GM13977 (cell line): ENCODE measurements at places on chromosomes 3 and 15.
A peak's percentile ranks its signal among the peaks of the same experiment; 100 is the strongest.

- peak; percentile 49 for DNase-seq
Measured at GRCh38 chr15:67835297-67836133, 4.3 kb downstream of the RNU6-1 start.

DNA sequence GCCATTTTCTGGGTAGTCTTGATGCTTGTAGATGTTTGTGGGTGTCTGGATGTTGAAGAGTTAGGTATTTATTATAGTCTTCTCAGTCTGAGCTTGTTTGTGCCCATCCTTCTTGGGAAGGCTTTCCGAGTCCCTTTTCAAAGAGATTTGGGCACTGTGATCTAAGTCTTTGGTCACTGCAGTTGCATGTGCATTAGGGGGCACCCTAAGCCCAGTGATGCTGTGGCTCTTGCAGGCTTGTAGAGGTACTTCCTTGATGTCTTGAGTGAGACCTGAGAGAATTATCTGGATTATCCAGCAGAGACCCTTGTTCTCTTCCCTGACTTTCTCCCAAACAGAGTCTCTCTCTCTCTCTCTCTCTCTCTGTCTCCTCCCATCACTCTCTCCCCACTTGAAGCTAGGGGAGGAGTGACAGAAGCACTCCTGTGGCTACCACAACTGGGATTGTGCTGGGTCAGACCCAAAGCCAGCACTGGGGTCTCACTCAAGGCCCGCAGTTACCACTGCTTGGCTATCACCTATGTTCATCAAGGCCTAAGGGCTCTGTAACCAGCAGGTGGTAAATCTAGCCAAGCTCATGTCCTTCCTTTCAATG lies 68.5 kb downstream of the TMCO5A start:
- peak; percentile 37 for DNase-seq

- DNase-seq = no peak
Measured at GRCh38 chr15:29774900-29775299, 47.4 kb downstream of the TJP1 start.

- DNase-seq = no peak
Measured at GRCh38 chr3:97138914-97139541, 324.6 kb downstream of the EPHA6 start.

DNA sequence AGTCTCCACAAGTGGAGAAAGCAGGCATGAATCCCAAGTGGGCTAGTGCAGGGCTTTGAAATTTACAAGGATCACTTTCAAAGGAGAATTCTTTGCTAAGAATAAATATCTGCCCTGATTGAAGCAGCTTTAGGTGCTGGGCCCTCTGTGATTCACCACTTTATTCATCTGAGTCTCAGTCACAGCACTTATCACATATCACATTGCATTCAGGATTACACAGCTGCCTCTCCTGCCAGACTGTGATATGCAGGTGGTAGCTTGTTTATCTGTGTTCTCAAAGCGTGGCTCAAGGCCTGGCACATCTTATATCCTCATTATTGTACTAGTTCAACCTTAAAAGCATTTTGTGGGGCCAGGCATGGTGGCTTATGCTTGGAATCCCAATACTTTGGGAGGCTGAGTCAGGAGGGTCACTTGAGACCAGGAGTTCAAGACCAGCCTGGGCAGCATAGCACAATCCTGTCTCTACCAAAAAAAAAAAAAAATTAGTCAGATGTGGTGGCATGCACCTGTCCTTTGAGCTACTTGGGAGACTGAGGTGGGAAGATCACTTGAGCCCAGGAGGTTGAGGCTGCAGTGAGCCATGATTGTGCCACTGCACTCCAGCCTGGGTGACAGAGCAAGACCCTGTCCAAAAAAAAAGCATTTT lies 156.9 kb upstream of the EIF1B start:
- no peak for DNase-seq

DNA sequence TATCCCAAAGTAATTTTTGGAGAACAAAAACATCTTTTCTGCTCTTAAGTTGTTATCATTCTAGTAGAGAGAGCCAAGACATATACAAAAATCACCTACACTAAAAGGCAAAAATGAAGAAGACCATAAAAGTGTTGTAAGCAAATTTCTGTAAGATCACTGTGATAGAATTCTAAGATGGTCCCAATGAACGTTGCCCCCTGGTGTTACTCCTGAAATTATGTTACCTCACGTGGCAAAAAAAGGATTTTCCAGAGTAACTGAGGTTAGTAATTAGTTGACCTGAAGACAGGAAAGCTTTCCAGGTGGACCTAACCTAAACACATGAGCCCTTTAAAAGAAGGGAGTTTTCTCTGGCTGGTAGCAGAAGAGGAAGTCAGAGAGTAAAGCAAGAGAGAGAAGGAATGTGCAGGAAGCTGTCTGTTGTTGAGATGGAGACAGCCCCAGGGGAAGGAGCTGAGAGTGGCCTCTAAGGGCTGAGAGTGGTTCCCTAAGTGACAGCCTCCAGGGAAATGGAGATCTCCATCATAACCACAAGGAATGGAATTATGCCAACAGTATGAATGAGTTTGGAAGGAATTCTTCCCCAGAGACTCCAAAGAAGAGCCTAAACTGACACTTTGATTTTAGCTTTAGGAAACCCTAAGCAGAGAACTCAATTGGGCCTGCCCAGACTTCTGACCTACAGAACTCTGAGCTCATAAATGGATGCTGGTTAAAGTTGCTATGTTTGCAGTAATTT lies 205.9 kb downstream of the CD47 start:
- DNase-seq = no peak

- DNase-seq = no peak
Measured at GRCh38 chr3:63874769-63875168, 11.1 kb downstream of the ATXN7 start.

DNA sequence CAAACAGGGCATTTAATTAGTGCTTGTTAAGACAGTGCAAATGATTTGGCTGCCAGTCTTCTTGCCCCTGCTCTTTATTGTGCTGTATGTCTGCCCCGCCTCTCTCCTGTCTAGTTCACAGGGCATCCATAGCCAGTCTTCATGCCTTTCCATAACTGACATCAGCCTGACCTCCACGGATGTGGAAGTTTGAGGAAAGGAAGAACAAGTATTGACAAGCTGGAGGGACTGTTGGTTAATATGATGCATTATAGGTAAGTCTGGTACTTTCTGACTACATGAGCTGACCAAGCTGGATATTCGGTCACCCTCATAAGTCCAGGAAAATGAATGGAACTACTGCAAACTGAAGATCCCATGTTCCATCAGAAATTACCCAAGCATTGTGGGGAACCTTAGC lies 325.9 kb downstream of the TIGIT start:
- DNase-seq = no peak

- DNase-seq = peak; percentile 22
Measured at GRCh38 chr3:40169983-40170382, 139.5 kb upstream of the EIF1B start.

DNA sequence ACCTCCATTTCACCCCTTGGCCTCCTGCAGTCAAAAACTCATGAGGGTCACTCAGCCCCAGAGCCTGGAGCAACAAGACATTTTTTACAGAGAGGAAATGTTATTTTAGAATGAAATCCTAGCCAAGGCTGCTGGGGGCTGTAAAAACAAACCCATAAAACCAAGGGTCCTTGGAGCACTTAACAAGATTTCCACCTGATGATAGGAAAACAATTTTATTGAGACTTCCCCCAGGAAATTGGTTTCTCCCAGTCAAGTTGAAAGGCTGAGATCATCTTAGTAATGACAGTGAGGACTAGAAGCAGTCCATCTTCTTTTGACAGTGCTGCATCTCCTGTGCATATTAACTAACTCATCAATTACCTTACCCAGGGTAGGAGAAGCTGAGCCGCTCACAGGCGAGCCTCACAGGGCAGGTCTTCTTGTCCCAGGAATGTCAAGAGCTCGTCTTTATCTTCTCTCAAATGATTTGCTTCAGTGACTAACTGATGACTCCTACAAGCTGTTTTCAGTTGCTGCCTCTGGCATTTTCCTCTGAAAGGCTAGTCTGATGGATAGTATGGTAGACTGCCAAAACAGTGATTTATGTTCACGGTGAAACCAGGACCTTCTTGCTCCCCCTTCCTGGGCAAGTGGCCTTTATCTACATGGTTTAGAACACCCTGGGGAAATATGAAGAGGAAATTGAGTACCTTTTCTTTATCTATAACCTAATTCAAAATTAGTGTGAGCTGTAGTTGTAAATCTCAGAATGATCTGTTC lies 34.6 kb upstream of the AEN start:
- no peak for DNase-seq

DNA sequence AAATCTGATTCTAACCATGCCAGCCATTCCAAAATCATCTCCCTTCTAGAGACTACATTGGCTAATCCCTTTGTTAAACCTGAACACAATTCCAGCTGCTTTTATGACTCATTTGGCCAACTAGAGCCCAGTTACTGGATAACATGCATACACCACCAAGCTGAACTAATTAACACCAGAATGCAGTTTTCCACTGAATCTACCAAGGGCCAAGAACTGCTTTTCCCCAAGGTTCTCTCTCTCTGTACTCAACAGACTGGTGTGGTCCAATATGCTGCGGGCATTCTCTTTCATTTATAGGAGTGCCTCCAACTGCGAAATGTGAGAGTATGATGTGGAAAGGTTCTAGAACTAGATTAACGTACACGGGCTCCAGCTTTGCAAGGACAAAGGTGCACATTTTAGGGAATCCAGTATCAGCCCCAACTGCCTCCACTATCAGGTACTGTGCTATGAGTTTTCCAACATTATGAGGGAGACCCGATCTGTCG lies 1.5 kb downstream of the CHSY1 start:
- DNase-seq = no peak

GRCh38 chr3:147361454-147362420 lies 44.6 kb downstream of the ZIC4 start:
- DNase-seq = peak; percentile 40

DNA sequence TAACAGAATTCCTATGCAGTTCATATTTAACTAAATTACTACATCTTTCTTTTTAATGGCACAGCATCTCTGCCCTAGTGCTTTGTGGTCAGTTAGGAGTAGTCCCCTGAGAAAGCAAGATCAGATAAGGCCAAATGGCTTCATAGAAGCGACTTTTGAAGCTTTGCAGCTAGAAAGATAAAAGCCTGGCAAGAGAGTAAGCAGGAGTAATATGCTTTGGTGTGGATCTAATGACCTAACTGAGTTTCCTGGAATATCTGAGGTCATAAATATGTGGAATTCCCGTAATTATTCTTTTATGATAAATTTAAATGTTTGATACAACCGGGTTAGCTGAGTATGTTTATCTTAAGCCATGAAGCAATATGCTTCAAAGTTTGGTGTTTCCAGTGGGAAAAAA lies 374.9 kb upstream of the LRRC3B start:
- no peak for DNase-seq

DNA sequence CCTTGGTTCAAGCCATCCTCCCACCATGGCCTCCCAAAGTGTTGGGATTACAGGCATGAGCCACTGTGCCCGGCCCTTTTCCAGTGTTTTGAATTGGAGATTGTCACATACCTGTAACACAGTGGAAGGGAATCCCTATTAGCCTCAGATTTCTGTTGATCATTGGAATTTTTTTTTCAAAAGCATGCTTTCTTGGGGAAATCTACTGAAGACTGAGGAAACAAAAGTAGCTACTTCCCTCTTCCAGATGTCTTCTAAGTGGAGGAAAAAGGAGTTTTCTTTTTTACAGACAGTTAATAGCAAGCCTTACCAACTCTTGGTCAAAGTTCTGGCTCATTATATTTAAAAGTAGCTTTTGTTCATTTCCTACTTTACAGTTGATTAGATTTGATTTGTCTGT lies 33.7 kb downstream of the CHD2 start:
- DNase-seq = no peak

DNA sequence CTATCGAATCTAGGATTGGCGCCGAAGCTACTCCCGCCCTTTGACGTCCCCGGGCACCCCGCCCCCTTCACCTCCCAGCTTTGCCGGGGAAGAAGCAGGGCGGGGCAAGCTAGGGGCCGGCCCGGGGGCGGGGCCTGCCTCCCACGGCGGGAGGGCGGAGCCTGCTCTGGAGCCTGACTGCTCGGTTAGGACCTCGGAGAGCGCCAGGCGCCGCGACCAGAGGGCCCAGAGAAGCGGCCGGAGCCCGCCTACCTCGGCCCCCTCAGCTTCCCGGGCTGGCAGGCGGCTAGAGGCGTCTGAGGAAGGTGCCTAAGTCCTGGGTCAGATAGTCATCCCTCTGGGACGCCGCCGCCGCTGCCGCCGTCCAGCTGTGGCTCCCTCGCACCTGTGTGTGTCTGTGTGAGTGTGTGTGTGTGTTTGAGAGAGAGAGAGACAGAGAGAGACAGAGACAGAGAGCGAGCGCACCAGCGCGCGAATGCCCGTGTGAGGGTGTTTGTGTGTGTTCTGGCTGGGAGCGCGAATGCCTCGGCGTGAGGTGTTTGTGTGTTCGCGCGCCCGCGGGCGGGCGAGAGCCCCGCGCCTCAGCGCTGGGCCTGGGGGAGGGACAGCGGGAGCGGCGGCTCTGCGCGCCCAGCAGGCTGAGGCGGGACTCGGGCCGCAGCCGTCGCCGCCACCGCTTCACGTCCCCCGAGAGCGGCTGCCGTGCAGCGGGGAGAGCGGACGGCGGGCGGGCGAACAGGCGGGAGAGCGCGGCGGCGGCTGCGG lies at the start of gene STXBP5L:
Gene STXBP5L, plus strand, starts transcription at position 176 of the 765 bp plus-strand sequence. CDS start 1,374 bp downstream, outside the sequence.
- DNase-seq = peak; percentile 67

DNA sequence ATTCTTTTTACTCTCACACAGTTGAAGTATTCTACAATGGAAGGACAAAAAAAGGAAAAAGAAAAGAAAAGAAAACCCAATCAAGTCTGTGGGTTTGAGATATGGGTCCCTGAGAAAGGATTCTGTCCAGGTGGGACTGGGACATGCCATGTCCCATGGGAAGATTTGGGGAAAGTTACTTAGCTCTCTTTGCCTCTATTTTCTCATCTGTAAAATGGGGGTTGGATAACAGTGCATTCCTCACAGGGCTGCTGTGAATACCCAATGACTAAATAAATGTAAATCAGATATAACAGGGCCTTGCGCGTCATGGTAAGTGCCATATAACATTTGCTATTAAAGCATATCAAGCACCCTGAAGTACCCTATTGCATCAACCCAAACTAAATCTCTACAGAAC lies 105.7 kb downstream of the CPN2 start:
- DNase-seq = no peak

GRCh38 chr3:140545756-140546155 lies 132.1 kb upstream of the TRIM42 start:
- DNase-seq = no peak

DNA sequence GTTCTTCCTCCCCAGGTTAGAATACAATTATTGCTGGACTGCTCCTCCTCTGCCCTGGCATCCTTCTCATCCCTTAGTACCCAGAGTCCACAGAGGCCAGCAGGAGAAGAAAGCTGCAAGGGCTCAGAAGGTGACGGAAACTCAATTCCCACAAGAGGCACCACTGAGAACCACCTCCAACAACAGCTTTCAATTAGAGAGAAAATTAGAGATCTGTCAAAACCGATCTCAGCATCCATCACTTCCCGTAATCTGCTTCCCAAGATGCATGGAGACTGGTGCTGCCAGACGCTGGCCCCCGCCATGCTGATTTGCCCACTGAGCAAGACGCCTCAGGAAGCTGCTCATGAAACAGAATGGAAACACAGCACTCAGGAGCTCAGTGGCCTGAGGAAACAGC lies 135.0 kb upstream of the PRICKLE2 start:
- no peak for DNase-seq
